ENCODE measurements at places on chromosomes 11 and 22.

DNA sequence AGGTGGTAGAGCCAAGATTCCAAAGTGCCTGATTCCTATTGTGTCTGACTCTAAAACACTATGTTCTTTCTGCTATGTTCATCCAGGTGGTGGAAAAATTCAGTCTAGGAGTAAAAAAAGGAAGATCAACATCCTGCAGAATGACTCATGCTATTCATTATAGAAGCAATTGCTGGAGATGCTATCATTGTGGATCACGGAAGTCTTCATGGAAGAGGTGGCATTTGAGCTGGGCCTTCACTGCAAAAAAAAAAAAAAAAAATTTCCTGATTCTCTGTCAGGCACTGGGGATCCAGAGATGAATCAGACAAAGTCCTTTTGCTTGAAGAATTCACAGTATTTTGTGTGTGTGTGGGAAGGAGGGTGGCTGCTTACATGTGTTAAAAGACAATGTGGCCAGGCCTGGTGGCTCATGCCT lies 1.4 kb upstream of the UVRAG start:
- no peak for DNase-seq

- no peak for DNase-seq
Observed at GRCh38 chr22:48389916-48390315, 1437.8 kb downstream of the BRD1 start.

DNA sequence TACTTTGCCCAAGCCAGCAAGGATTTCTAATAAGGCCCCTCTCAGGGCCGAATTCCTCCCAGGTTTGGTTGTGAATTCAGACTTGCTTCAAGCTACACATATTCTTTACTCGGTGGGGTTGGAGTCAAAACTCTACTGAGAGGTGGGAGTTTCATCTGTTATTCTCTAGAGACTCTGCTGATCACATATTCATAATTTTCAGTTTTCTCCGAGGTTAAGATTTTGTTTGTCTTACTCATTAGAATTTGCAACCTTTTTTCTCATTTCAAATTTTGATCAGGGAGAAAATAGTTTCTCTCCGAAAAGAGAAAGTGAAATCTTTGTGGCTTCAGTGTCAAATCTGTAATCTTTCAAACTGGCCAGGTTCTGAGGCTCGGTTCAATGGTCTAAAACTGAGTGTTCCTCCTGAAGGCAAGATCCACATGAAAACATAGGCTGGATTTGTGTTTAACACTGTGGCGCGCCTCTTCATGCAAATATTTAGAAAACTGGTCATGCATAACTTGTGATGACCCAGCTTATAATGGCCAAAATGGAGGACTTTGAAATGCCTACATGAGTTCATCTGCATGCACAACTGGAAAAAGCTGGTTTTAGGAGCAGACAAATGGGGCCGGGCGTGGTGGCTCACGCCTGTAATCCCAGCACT lies 21.5 kb upstream of the GSTP1 start:
- no peak for DNase-seq

DNA sequence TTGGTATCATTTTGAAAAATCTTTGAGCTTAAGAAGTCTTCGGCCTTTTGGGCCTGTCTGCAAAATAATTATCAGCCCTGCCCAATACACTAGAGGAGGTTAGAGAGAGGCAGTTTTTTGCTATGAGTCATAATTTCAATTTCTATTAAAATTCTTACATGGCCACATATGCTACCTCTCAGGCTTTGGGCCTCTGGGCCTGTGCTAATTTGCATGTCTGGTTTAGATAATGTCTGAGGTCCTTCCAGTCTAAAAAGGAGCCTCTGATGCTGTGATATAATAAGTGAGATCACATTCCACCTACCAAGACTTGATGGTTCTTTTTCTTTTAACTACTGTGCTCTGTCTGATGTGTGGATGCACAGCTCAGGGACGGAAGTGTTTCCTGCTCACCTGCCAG lies 70.8 kb downstream of the KCNJ1 start:
- DNase-seq: no peak

GRCh38 chr11:59247531-59248227 lies 35.0 kb upstream of the MPEG1 start:
- no peak for DNase-seq

- no peak for DNase-seq
Observed at GRCh38 chr11:113697756-113698407, 8.2 kb downstream of the TMPRSS5 start.

- DNase-seq: no peak
Observed at GRCh38 chr11:104152941-104153505, 10.9 kb downstream of the PDGFD start.

DNA sequence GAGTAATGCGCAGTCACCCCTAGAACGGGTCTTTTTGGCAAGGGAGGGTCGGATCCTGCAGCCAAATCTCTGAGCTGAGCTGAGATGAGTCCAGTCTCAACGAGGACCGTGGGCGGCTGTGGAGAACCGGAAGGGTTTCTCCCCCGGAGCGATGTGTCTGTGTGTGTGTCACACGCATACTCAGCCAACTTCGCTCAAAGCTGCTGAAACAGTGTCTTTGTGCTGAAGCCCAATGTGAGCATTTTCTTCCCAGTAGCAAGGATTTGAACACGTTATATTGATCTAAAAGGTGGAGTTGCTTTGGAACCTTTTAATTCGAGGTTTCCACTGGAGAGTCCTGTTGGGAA lies 1.4 kb upstream of the CELSR1 start:
- DNase-seq: peak; percentile 72

- no peak for DNase-seq
Observed at GRCh38 chr11:35598254-35599125, 19.8 kb upstream of the FJX1 start.

DNA sequence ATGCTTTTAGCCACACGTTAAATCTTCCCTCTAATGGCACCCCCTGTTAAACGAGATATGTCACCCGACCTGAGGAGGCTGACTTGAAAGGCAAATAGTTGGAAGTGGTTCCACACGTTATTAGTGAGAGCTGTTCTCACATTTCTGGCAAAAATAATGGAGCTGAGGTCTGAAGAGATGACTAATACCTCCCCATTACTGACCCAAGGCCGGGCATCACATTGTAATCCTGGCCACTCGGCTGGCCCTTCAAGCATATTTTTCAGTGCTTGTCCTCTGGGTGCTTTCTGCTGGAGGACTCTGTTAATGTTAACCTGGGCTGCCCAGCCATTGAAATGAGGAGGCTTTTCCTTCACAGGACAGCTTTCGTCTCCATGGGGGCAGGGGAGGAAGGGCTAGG lies 260.0 kb upstream of the CADM1 start:
- DNase-seq: no peak

GRCh38 chr11:44261800-44262591 lies 47.9 kb downstream of the ALX4 start:
- no peak for DNase-seq

- DNase-seq: peak; percentile 82
Observed at GRCh38 chr22:39343259-39344045, 6.3 kb upstream of the SYNGR1 start.

DNA sequence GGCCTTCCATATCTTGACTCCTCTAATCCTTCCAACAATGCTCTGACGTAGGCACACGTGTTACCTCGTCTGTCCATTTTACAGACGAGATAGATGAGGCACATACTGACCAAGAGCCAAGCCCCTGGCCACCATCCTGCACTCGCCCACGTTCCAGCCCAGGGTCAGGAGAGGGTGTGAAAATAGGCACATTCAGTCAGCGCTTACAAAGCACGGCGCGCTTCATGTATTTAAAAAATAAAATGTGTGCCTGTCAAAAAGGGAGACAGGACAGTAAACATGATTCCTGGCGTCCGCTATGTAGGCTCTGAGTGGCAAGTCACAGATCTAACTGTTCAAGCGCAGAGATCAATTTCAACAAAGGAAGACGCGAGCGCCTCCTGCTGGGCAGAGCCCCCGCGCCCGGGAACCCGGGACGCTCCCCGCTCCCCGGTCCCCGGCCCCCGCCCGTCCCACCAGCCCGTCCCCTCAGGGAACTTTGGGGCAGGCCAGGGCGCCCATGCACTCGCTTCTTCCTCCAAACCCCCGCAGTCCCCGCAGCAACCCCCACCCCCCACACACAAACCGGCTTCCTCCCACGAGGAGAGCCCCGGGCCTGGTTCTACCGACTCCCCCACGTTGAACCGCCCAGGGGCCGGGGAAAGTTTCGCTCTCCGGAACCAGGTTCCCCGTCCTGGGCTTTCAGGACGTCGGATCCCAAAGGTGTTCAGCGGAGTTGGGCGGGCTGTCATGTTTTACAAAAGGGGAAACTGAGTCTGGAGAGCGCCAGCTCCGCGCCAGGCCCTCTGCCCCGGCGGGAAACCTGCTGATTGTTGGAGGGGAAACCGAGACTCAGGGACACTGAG lies 10.4 kb upstream of the C1QTNF6 start:
- DNase-seq: peak; percentile 88

All from NB4 (cell line).